ENCODE measurements at places on chromosomes 12 and 14.

- DNase-seq = no peak
Measured at GRCh38 chr12:57753756-57754337, 1.1 kb upstream of the MARCHF9 start.

- DNase-seq = no peak
Measured at GRCh38 chr12:124464062-124464461, 103.3 kb downstream of the NCOR2 start.

- no peak for DNase-seq
Measured at GRCh38 chr14:69439521-69440270, 41.2 kb downstream of the SLC39A9 start.

GRCh38 chr12:100455896-100456295 is 17.8 kb upstream of the NR1H4 start:
- no peak for DNase-seq

DNA sequence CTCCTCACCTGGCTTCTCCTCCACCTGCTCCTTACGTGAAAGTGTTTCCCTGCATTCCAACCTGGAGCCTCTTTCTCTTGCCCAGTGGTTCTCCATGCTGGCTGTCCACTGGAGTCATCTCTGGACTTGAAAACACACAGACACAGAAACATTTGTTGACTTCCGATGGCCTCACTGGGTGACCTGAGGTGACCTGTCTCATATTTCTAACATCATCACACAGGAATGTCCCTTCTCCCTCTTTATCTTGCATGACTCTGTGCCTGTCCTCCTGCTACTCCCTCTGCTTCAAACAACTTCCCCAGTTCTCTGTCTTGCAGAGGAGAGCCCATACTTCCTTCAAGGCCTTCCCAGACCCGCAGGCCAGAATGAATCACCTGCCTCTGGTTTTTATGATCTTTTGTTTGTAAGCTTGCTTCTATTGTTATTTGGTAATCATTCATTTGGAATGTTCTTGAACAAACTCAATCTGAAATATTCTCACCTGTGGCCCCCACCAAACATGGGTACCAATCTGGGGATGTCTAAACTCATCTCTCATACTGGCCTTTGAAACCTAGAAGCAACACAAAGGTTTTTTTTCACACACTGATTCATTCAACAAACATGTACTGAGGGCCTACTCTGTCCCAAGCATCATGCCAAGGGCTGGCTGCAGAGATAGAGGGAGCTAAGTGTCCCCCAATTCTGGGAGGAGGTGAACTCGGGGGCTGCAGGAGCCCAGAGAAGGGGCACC is 9.7 kb upstream of the RIN3 start:
- DNase-seq = no peak

- no peak for DNase-seq
Measured at GRCh38 chr12:75977952-75978671, 53.5 kb downstream of the PHLDA1 start.

DNA sequence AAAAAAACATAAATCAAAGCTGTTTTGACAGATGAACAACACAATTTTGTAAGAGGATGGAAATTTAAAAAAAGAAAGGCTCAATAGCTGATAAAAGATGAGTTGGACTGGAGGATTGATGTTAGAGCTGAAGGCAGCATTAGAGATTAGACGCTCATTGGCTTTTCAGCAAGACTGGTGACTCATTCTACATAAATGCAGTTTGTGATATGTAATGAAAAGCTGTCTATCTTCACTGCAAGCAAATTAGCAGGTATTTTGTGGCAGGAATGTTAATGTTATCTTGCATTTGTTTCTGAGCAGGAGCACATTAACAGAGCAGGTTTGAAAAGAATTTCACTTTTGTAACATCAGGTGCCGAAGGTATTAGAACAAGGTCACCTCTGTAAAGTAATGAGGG is 442.7 kb upstream of the NOVA1 start:
- DNase-seq = no peak

- DNase-seq = no peak
Measured at GRCh38 chr12:45458238-45458637, 242.3 kb downstream of the ANO6 start.

DNA sequence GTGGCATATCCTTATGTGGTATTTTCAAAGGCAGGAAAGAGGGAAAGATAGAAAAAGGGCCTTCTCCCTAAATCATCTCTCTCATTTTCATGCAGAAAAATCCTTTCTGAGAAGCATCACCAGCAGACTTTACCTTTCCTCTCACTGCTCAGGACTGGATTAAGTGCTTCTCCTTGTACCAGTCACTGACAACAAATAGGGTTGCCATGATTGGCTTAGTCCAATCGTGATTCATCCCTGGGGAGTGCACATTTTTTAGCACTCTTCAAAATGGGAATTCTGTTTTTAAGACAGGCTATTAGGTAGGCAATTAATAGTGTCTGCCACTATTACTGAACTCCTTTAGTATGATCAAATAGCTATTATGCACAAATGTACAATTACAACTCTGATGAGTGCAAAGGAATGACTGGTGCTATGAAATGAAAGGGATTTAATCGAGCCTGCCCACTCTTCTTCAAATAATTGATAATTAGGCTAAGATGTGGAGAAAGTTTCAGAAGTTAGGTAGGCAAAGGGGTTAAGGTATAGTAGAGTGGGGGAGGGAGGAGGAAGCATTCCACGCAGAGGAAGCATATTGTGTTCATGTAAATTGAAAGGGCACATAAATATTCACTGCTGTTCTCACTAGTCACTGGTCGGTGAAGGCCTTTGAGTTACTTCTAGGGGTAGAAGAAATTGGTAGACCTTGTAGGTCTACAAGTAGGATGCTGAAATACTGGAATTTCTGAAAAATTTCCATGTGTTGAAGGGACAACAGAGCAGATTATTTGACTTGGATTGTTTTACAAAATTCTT is 84.0 kb downstream of the MSRB3 start:
- no peak for DNase-seq

GRCh38 chr12:18719922-18720510 is 17.8 kb downstream of the PLCZ1 start:
- no peak for DNase-seq

- DNase-seq = no peak
Measured at GRCh38 chr14:36580856-36581831, 1.3 kb downstream of the NKX2-8 start.

DNA sequence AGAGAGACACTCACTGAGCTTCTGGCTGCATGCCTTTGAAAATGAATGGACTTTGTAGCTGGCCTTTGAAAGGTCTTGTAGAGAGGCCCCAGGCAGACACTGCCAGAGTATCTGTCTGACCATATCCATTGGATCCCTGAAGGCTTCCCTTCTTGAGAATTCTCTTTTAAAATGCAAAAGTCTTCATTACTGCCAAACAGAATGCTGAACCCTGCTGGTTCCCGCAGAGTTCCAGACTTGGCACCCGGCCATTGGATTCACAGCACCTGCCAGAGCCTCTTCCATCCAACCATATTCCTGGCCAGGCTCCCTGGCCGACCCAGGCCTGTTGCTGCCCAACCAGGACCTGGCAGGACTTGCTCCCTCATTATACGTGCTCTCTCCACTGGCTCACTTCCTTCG is 182.5 kb downstream of the GXYLT1 start:
- DNase-seq = peak; percentile 74

DNA sequence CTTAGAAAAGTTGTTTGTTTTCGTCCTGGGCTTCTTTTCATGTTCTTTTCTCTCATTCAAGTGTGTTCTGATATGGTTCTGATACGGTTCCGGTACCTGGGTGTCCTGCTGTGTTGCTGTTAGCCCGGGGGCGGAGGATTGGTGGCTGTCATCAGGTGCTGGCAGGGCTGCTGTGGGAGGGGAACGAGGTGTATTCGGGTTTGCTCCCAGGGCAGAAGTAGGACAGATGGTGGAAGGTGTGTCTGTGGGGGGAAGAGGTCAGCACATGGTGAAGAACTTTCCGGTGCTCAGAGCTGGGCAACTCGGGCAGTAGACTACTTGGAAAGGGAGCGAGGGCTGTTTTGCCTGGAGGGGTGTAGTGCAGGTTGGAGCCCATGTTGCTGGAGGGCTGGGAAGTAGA is 70.2 kb downstream of the SLC25A47 start:
- no peak for DNase-seq

DNA sequence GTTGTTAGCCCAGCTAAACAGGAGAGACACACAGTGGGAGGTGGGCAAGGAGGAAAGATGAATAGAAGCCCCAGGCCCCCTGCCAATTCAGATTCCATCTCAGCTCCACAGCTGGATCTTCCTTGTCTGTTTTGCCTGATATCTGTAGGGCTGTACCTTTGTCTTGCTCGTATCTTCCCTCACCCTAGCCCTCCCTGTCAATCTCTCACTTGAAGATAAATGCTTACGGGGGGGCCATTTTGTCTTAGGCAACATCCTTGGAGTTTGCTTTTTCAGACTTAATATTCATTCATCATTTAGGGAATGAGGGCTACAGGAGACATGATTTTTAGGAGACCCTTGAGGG is 2.4 kb downstream of the KIF5A start:
- DNase-seq = no peak

DNA sequence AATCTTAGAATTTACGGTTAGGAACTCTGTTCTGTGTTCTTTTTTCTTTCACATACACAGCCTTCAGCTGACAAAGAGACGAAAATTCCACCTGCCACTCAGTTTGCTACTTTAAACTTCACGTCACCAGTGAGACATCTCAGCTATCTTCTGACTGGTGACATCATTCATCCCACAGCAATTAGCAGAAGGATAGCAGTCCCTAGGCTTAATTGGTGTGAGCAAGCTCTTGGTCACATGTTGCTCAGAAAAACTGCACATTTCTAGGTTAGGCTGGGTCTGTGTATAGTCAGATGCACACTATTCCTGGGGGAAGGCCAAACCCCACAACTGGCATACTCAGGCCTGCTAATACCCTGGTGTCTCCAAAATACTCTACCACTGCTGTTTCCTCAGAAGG is 23.9 kb downstream of the SLC7A7 start:
- DNase-seq = no peak

- DNase-seq = no peak
Measured at GRCh38 chr14:66498311-66498710, 9.6 kb upstream of the GPHN start.

- no peak for DNase-seq
Measured at GRCh38 chr14:93201155-93201704, 5.6 kb downstream of the GON7 start.

- no peak for DNase-seq
Measured at GRCh38 chr12:64061868-64062375, 160.2 kb downstream of the KICS2 start.

GRCh38 chr12:11885261-11886038 is 185.3 kb upstream of the BCL2L14 start:
- no peak for DNase-seq

DNA sequence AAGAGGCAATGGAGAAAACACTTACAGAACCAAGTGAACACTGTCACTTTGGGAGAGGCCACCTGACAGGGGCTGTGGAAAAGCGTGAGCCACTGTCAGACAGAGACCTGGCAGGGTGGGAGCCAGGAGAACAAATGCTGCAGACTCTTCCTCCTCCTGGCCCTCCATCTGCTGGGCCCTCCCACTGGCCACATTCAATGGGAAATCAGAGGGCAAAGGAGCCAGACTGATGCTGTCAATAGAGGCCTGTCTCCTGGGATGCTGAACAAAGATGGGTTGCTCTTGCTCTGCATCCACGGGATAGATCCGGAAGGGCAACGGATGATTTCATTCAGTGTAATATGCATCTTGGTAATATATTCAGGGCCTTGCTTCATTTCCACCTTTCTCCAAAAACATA is 44.9 kb upstream of the BCAT1 start:
- no peak for DNase-seq

DNA sequence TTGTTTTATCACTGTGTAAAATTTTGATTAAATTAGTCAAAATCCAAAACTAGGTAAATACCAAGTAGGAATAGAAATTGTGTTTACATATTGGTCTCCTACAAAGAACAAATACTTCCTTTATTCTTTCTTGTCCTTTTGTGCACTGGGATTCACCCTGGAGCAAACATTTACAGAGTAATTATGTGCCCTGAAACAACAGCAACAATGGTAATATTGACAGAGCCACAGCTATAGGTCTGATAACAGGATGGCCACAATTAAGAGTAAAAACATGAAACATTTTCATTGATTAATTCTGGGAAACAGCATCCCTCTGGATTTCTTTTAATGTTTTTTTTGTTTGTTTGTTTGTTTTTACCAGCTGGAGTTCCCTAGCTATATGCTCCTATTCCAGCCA is 61.2 kb downstream of the SLC38A6 start:
- no peak for DNase-seq

- no peak for DNase-seq
Measured at GRCh38 chr14:22534547-22534946, 54.5 kb downstream of the DAD1 start.

DNA sequence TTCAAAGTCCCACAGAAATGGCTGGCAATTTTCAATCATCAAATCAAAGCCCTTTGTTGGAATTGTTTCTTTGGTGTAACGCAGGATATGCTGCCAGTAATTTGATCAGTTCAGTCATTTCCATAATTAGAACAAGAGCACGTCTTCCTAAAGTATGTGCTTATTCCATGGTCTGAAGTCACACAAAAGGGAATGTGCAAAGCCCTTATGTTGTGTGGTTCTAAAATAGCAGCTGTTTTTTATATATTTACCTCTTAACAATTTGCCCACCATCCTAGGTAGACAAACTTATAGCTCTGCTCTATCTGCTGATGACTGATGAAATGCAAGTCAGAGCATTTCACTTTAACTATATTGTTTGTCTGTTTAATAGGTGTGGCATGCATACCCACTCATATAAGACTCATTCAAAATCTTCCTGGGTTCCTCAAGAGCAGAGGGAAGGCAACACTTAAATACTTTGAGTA is 176.1 kb upstream of the SLC38A2 start:
- no peak for DNase-seq

DNA sequence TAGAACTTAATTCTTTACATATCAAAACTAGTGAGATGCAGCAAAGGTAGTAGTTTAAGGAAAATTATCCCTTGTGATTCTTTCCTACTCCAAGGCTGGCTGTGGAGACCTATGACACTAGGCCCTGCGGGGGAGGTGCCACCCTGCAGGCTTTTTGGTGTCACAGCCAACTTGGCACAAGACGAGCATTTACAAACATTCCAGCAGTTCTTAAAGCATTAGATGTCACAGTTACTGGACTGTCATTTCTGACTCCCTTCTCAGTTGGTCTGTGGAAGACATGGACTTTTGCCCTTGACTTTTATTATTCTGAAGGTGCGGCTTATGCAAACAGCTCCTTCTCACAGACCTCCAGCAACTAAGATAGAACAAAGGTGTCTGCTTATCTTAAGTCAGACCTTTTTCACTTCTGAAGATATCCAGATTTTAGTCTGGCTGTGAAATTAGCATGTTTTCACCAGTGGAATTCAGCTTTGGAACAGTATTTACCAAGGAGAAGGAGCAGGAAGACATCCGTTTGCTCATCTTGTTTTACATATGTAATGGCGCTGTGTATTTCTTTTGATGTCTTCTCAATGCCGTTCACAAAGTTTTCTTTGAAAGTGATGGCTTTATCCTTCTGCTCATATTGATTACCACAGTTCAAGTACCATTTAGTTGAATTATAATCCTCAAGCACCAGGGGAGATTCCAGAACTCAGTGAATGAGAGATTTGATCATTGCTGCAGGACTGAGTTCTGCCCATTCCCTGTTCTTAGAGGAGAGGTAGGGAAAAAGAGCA is 17.9 kb downstream of the SRGAP1 start:
- no peak for DNase-seq

DNA sequence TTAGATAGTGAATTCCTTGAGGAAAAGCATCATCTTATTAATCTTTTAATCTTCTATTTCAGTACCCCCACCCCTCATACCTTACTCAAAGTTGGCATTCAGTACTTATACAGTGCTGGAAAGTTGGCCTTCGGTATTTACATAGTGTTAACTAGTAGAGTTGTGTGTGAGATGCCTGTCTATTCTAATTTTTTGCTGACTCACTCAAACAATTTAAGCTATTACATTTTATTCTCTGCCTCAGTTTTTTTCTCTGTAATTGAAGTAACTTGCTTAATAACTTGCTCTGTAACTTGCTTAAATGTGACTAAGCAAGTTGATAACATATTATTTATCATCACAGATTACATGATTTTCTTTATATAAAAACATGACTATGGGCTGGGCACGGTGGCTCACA is 20.3 kb downstream of the DNAL1 start:
- no peak for DNase-seq

Data from midbrain (tissue), 1 donor.